ENCODE measurements at places on chromosomes 4 and X.
A peak's percentile ranks its signal among the peaks of the same experiment; 100 is the strongest.

DNA sequence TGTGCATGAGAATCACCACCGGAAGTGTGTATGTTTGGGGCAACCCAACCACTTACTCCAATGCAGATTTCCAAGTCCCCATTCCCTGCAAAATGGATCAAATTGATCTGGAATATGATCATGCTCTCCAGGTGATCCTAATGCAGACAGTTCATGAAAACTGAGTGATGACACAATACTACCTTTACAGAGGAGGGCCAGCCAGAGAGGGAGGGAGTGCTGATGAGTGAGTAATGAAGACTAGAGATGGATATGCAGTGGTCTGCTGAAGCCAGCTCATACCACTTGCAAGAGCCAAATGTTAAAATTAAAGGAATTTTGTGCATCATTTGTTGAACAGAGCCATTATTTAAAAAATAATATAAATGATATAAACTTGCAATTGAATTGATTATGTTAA lies 10.2 kb upstream of the CPE start:
- no peaks in the 10 kb centered on the region for H3K27me3 ChIP-seq
- H3K4me3 ChIP-seq: no peak overlapping the region
- no peaks in the 10 kb centered on the region for H3K36me3 ChIP-seq
- no peak overlapping the region for H3K27ac ChIP-seq
- no peak for DNase-seq
- no peaks in the 10 kb centered on the region for H3K4me1 ChIP-seq

DNA sequence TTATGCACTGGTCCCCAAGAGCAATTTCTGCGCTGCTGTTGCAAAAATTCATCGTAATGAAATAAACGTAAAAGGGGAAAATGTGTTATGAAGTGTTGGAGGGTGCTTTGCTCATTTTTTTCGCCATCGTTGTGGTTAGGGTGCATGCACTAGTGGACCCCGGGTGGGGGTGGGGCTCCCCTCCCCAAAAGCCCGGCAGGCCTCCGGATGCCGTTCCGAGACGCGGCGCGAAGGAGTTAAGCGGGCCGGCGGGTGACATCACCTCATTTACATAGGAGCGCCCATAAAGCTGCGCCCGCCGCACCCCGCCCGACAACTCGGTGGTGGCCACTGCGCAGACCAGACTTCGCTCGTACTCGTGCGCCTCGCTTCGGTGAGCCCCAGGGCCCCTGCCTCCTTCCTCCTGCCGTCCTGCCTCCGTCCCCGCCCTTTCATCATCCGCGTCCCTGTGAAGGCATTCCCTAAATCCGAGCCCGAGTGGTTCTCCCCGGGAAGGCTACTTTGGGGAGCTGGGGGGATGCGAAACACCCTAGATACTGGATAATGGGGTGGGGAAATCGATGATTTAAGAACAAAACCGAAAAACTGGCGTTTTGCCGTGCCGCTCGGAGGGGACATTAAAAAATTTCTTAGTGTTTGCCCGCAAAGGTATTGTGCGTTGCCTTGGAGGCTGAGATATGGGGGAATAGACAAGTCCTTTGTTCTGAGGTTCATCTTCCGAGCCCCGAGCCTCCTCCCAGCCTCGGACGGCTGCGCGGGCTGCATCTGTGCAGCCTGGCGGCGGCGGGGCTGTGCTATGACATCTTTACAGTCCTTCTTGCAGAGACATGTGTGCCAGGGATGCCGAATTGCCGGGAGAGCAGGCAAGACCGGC lies at the start of gene TMSB4X:
Gene TMSB4X, plus strand, starts transcription at position 315 of the 874 bp plus-strand sequence.
- DNase-seq: peak; percentile 96
- H3K27me3 ChIP-seq: no peaks in the 10 kb centered on the region
- H3K4me1 ChIP-seq: no peaks in the 10 kb centered on the region
- peak within 1 kb of the TSS; percentile 91 for H3K4me3 ChIP-seq
- H3K36me3 ChIP-seq: peaks cover 12% of the 10 kb centered on the region
- H3K27ac ChIP-seq: peak within 1 kb of the TSS; percentile 98

- H3K36me3 ChIP-seq: no peaks in the 10 kb centered on the region
- H3K27ac ChIP-seq: no peak overlapping the region
- H3K27me3 ChIP-seq: no peaks in the 10 kb centered on the region
- H3K4me3 ChIP-seq: no peak overlapping the region
Observed at GRCh38 chr4:103307453-103308247, 109.5 kb upstream of the CENPE start.

GRCh38 chr4:6473264-6474052 lies 1.0 kb upstream of the PPP2R2C start:
- H3K27me3 ChIP-seq: peaks cover 45% of the 10 kb centered on the region
- no peaks in the 10 kb centered on the region for H3K4me1 ChIP-seq
- DNase-seq: peak; percentile 60
- H3K27ac ChIP-seq: no peak overlapping the region
- no peaks in the 10 kb centered on the region for H3K36me3 ChIP-seq

GRCh38 chr4:61468024-61468720 lies 268.0 kb downstream of the ADGRL3 start:
- no peak overlapping the region for H3K4me3 ChIP-seq
- H3K27me3 ChIP-seq: no peaks in the 10 kb centered on the region
- no peaks in the 10 kb centered on the region for H3K4me1 ChIP-seq
- H3K27ac ChIP-seq: no peak overlapping the region
- no peak for DNase-seq
- H3K36me3 ChIP-seq: no peaks in the 10 kb centered on the region

DNA sequence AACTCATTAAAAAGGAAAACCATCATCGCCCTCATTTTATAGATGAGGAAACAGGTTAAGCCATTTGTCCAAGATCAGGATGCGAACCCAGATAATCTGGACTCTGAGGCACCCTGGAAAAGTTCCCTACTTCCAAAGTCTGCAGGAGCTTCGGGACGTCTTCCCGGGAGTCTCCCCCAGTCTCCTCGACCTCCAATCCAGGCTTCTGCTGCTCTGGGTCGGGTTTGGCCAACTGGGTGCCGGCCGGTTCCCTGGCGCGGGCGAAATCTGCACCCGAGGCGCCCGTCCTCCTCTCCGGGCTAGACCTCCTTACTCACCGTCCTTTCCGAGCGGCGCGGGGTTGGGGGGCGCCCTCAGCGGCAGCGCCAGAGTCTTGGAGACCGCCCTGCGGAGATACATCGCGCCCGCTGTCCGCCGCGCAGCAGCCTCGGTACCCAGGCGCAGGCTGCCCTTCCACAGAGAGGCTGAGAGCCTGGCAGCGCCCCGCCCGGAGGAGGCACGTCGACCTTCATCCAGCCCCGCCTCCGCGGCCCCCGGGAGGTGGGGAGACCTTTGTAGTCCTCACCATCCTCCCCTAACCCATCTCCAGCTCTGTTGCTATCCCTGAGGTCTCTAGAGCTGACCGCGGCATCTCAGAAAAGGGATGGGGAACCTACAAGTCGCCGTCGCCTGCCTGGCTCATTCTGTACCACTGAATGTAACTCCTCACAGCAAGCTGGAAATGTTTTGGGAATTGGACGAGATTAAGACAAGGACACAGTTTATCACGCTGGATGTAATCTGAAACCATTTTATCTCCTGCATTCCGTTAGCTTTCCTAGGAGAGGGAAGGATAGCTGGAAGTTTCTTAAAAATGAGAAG lies at the start of gene MGARP:
Gene MGARP, minus strand, starts transcription at position 466 of the 861 bp plus-strand sequence. Its CDS starts 67 bp downstream, at position 399.
- H3K27me3 ChIP-seq: peaks cover 54% of the 10 kb centered on the region
- peak within 1 kb of the TSS; percentile 77 for H3K4me3 ChIP-seq
- H3K36me3 ChIP-seq: no peaks in the 10 kb centered on the region
- peak; percentile 91 for DNase-seq

GRCh38 chrX:40127052-40127451 lies 29.3 kb upstream of the BCOR start:
- no peaks in the 10 kb centered on the region for H3K4me1 ChIP-seq
- H3K4me3 ChIP-seq: no peak overlapping the region

DNA sequence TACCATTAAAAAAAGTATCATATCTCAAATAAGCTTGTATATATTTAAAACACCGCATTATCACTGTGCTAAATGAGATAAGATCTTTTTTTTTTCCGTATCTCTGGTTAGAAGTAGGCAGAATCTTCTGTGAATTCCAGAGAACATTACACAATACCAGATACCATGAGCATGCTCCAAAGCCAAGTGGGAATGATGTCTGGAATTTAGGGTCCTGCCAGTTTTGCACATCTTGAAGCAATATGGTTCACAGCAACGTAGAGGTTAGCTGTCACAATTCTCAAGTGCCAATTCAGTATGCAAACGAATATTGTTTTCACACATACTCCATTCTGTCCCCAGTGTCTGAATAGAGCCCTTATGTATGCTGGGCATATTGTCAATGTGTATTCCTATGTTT lies 127.5 kb upstream of the NEIL3 start:
- no peak for DNase-seq
- no peaks in the 10 kb centered on the region for H3K4me1 ChIP-seq

DNA sequence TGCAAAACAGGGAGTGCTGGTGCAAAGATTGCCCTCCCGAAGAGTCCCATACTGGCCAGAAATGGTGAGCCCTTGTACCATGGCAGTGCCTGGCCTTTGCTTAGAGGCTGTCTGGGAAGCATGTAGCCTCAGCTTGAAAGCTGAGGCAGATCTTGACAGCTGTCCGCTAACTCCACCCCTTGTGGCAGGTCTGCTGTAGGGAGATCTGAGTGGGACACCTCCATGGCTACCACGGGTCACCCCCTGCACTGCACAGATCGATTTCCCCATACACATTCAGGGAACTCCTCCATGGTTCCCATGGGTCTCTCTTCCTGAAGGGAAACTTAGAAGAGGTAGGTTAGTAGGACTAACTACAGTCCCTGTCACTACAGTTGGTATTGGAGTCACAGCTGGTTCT lies 6.1 kb upstream of the ACOT9 start:
- H3K4me1 ChIP-seq: no peaks in the 10 kb centered on the region
- no peaks in the 10 kb centered on the region for H3K27me3 ChIP-seq
- no peak overlapping the region for H3K4me3 ChIP-seq

DNA sequence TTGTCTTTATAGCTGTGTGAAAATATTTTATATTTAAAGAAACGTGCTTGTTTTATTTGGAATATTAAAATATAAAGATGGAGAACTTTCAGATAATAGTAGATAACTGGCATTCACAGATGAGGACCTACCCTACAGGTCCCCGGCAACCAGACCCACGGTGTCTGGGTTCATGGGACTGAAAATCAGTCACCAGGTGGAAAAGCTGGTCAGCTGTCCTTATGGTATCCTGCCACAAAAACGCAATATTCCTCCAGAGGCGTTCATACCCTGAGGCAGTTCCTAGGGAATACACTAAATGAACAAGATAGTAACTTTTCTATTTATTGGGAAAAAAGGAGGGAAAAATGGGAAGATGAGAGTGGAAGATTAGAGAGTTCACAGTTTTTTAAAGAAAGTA lies 1.2 kb downstream of the TLR6 start:
- DNase-seq: no peak
- H3K27ac ChIP-seq: no peak overlapping the region
- H3K4me3 ChIP-seq: no peak overlapping the region
- no peaks in the 10 kb centered on the region for H3K36me3 ChIP-seq
- no peaks in the 10 kb centered on the region for H3K27me3 ChIP-seq
